ENCODE measurements at places on chromosomes 3 and 15. TPM values are rescaled to one million over a fixed set of nuclear protein-coding genes. Genes with fewer than 3 reads are reported as not detected.

The PRSS50 gene
- total RNA-seq = 0.33 TPM

The PLSCR5 gene
- total RNA-seq = not detected

The CIB2 gene
- total RNA-seq = 0.25 TPM

The SLC22A13 gene
- total RNA-seq = 0.42 TPM

DNA sequence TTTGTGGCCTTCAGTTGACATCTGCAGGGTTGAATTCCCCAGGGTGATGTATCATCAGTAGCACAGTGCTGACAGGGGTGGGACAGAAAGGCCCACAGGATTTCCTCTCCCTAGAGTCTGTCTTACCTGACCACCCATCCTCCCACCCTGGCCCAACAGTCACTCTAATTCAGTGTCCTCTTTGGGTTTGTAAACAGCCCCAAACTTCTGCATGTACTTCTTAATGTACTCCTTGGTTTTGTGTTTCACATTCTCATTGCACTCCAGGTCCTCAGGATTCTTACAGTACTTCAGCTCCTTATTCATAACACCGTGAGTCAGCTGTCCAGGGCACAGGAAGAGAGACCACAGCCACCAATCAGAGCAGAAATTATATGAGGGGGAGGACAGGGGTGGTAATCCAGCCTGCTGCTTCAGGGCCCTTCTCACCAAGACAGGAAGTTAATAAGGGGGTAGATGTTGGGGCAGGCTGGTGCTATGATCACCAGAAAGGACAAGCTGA, 37.5 kb downstream of the NBEAL2 start:
- no peaks in the 10 kb centered on the region for H3K27me3 ChIP-seq
- H3K36me3 ChIP-seq = peaks cover 6% of the 10 kb centered on the region
- no peak overlapping the region for H3K4me3 ChIP-seq
- peaks cover 21% of the 10 kb centered on the region for H3K4me1 ChIP-seq
- no peak for DNase-seq
- H3K27ac ChIP-seq = no peak overlapping the region

- H3K36me3 ChIP-seq = no peaks in the 10 kb centered on the region
- no peaks in the 10 kb centered on the region for H3K27me3 ChIP-seq
- H3K4me1 ChIP-seq = no peaks in the 10 kb centered on the region
- no peak for DNase-seq
Measured at GRCh38 chr3:78633626-78634025, 1134.2 kb downstream of the ROBO1 start.

DNA sequence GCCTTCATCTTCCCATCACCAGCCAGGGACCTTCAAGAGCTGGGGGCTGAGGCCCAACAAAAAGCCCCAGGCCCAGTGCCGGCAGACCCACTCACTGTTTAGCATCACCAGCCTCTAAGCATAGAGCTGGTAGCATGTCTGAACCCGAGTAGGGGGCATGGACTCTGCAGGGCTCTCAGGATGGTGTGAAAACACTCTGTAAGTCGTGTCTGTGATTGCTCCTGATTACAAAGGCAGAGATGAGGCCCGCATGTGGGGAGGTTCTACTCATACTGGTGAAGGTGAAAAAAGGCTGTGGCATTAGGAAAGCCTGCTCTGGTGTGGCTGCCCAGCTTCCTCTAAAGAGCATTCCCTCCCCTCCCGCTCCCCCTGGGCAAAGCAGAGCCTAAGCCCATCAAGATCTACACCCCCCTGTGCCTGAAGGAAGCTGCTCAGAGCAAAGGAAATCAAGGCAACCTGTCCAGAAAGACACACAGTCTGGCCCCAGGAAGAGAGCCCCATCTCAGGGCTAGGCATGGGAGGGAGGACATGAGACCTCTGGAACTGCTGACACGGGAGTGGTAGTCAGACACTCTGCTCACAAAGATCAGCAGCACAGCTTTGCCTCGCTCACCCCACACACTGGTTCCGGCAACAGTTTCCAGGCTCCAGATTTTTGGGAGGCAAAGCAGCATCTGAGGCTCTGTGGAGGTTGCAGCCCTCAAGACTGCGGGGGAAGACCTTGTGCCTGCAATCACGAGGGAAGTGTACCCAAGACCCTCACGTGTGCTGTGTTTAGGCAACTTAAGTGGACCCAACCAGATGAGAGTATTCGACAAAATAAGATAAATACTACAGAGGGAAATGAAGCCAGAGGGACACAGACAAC, 36.7 kb downstream of the CCDC12 start:
- no peak overlapping the region for H3K4me3 ChIP-seq
- no peaks in the 10 kb centered on the region for H3K27me3 ChIP-seq

DNA sequence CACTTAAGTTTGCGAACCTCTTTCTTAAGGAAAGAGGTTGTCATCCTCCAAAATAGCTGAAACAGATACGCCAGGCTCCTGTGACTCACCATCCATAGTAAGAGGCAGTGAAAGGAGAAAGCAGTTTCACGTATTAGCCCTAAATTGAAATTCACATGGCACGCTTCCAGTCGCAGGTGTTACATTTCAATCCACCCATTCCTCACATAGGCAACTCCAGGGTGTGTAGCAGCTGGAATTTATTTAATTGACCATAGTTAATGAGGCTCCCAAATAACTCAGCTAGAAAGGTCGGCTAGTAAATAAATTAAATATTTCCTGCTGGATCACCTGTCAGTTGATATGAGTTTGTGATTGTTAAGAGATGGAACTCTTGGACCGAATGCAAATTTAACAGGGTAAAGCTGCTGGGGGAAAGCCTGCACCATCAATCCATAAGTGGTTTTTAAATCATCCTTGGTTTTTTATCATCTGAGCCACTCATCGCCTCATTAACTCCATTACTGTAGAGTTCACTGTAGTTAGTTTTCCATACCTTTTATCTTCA, 19.6 kb downstream of the NSUN3 start:
- no peaks in the 10 kb centered on the region for H3K4me1 ChIP-seq
- peaks cover 6% of the 10 kb centered on the region for H3K36me3 ChIP-seq
- no peak overlapping the region for H3K27ac ChIP-seq
- no peak for DNase-seq

DNA sequence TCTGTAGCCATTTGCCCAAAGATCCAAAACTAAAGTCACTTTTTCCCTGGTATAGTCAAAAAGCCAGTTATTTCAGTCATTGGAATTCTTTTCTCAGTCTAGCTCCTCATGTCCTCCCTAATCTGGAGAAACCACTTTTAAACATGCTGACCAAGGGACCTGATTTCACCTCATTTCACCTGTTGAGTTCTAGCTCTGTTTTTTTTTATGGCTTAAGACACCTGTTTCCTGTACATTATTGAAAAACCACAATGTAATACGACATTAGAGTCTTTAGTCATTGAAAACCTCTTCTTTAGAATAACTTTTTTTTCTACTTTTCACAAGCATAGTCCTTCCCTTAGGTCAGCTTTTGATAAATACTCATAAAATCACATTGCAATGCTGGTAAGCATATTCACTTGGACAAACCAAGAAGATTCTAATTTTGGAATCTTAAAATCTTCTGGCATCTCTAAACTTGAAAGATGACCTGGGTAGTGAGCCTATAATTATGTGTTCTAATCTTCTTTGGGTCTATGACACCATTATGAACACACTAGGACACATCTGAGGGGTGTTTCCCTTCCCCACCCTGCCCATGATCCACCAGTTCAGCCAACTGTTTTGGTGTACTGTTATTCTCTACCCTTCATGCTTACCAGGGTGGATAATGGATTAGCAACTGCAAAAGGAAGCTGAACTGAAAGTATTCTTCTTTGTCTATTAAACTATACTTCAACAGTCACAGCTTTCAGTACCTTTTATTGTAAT, 103.5 kb upstream of the FXR1 start:
- no peaks in the 10 kb centered on the region for H3K27me3 ChIP-seq
- H3K36me3 ChIP-seq = no peaks in the 10 kb centered on the region
- H3K4me1 ChIP-seq = no peaks in the 10 kb centered on the region
- DNase-seq = no peak
- H3K27ac ChIP-seq = no peak overlapping the region
- no peak overlapping the region for H3K4me3 ChIP-seq

DNA sequence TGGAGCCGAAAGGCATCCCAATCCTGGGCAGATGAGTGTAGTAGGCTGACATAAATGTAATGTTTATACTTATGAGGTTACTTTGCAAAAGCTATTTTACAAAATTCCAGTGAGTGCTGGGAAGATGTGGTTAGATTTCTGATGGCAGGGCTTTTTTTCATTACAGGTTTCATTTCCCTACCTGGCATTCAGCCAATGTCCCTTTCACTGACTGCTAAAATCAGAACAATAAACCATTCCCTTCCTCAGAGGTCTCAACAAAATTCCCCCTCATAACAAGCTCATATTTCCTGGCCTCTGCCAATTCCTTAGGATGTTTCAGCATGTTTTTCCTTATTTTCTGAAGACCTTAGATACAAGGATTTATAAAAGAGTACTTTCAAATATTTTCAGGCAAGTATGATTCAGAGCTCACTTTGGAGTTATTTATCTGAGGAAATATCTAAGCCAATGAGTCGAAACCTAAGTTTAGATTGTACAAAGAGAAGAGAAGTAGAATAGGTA, 40.9 kb upstream of the CCDC80 start:
- H3K4me1 ChIP-seq = no peaks in the 10 kb centered on the region
- no peaks in the 10 kb centered on the region for H3K27me3 ChIP-seq
- DNase-seq = no peak
- H3K36me3 ChIP-seq = no peaks in the 10 kb centered on the region
- H3K4me3 ChIP-seq = no peak overlapping the region
- H3K27ac ChIP-seq = no peak overlapping the region

DNA sequence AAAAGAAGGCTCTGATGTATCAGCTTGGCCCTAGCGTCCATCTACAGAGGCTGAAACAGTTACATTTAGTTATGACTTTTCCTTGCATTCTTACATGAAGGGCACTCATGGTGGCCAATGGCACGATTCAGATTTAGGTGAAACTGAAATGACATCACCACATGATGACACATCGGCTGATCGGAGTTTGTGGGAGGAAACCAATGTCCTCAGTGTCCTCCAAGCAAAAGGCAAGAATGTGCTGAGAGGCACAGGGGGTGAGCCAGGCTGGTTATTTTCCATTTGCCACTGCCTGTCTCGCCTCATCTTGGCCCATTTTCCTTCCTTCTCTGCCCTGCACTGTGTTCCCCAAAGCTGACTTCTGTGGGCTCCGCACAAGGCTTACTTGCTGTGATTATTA, 34.4 kb downstream of the TARS3 start:
- no peak overlapping the region for H3K4me3 ChIP-seq
- H3K36me3 ChIP-seq = peaks cover 2% of the 10 kb centered on the region
- H3K27ac ChIP-seq = no peak overlapping the region
- no peak for DNase-seq

DNA sequence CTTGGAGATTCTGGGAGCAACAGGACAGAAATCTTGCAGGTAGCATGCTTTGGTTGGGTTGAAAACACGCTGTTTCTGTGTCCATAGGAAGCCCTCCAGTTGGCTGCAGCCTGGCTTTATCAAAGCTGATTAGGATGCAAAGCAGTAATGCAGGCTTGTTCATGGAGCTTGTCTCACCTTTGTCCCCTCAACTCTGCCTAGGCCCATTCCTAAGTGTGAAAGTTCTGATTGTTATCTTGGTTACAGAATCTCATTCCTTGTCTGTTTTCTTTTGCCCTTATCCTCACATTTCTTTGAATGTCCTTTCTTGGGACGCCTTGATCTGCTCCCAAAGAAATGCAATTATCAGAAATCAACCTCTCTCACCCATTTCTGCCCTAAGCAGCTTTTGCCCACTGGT, 83.5 kb downstream of the IL20RB start:
- no peak overlapping the region for H3K27ac ChIP-seq
- no peak overlapping the region for H3K4me3 ChIP-seq
- H3K4me1 ChIP-seq = no peaks in the 10 kb centered on the region
- no peaks in the 10 kb centered on the region for H3K27me3 ChIP-seq

DNA sequence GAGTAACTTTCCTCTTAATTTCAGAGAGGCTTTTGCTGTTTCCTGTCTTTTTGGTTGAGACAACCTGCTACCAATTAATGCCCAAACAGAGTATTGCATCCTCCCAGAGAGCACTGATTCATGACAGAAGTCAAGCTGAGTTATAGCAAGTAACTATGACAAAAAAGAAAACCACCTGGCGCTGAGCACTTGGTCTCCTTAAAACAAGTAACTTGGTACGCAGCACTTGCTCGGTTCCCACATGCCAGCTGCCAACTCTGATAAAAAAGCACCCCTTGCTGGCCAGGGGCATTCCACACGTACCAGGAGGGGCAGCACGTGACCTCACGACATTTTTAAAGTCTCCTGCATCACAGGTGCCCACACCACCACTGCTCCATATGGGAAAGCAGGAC, 13.5 kb upstream of the MYO5C start:
- DNase-seq = no peak
- no peak overlapping the region for H3K27ac ChIP-seq
- no peak overlapping the region for H3K4me3 ChIP-seq

DNA sequence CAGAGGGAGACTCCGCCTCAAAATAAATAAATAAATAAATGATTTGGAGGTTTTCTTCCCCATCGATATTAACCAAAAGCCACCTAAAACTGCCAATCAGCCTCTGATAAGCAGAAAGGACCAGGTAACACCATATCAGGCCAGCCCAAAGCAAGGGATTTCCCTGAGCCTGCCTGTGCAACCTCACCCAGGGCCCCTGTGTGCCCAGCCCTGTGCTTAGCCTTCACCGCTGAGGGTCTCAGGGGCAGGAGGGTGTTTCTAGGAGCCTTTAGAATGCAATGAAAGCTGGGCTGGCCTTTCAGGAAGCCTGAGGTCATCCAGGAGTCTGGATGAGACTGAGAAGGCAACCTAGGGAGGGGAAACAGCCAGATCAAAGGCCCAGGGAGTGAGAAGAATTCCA, 35.4 kb downstream of the CYP11A1 start:
- no peak overlapping the region for H3K4me3 ChIP-seq
- no peak overlapping the region for H3K27ac ChIP-seq
- no peak for DNase-seq

All from liver (tissue), 10 donors.